ENCODE measurements at places on chromosomes 4 and X.
A peak's percentile ranks its signal among the peaks of the same experiment; 100 is the strongest.

- peaks cover 25% of the 10 kb centered on the region for H3K4me1 ChIP-seq
- no peaks in the 10 kb centered on the region for H3K27me3 ChIP-seq
- H3K27ac ChIP-seq: peak overlapping the region; percentile 98
- peaks cover 6% of the 10 kb centered on the region for H3K36me3 ChIP-seq
- peak overlapping the region; percentile 97 for H3K4me3 ChIP-seq
These were observed 71.0 kb downstream of the AFF1 start for GRCh38 chr4:87005690-87006425.

DNA sequence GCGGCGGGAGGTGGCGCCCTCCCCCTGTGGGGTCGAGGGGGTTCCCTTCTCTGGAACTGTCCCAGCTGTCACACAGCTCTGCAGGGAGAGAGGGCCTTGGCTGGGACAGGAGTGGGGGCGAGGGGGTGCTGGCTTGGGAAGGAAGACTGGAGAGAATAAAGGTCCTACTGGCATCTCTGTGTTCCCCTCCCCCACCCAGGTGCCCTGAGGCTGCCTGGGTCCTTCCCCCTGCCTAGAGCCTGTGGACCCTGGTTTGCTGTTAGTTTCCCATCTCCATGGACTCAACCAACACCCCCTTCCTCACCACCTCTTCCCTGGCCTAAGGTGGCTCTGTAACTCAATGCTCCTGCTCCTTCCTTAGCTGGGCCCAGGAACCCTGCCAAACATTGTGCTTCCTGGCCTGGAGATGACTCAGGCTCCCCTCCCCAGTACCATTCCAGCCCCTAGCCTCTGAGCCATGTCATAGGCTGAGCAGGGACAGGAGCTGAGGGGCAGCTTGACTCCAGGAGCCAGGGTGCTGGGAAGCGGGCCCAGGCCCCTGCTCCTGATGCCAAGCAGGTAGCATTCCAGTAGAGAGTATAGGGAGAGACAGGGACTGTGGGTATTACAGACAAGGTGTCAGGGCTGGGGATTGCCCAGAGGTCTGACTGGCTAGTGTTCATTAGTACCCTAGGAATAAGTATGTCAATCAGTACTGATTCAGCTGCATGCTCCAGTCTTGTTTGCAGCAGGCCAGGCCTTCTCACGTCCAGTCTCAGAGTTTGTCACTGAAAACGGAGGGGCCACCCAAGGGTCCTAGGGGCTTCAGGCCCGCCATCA, 100.7 kb downstream of the EFNB1 start:
- no peak overlapping the region for H3K4me3 ChIP-seq
- H3K36me3 ChIP-seq: no peaks in the 10 kb centered on the region
- H3K27ac ChIP-seq: peak overlapping the region; percentile 30
- H3K4me1 ChIP-seq: peaks cover 3% of the 10 kb centered on the region
- DNase-seq: no peak
- H3K27me3 ChIP-seq: no peaks in the 10 kb centered on the region

DNA sequence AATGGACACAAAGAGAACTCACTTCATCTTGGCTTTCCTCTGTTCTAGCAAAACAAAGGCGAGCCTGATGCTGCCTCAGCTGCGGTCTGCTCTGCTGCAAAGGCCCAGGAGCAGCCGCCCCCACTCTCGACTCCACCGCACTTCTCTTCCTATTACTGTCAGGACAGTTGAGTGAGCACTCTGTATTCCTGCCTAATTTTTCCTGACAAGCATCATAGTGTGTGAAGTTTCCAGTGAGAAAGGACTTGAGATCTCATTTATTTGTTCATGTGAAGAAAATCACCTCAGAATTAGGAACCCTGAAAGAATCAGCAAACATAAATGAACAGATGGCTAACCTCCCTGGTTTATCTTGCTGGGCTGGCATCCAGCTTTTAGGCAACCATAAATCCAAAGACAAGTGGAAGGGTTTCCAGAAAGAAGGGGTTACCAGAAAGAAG, 15.6 kb downstream of the SCARB2 start:
- no peak for DNase-seq
- H3K4me1 ChIP-seq: peaks cover 32% of the 10 kb centered on the region

GRCh38 chrX:131828482-131828881, 194.6 kb upstream of the STK26 start:
- H3K4me3 ChIP-seq: peak overlapping the region; percentile 69
- H3K4me1 ChIP-seq: peaks cover 26% of the 10 kb centered on the region
- no peaks in the 10 kb centered on the region for H3K36me3 ChIP-seq
- no peaks in the 10 kb centered on the region for H3K27me3 ChIP-seq

DNA sequence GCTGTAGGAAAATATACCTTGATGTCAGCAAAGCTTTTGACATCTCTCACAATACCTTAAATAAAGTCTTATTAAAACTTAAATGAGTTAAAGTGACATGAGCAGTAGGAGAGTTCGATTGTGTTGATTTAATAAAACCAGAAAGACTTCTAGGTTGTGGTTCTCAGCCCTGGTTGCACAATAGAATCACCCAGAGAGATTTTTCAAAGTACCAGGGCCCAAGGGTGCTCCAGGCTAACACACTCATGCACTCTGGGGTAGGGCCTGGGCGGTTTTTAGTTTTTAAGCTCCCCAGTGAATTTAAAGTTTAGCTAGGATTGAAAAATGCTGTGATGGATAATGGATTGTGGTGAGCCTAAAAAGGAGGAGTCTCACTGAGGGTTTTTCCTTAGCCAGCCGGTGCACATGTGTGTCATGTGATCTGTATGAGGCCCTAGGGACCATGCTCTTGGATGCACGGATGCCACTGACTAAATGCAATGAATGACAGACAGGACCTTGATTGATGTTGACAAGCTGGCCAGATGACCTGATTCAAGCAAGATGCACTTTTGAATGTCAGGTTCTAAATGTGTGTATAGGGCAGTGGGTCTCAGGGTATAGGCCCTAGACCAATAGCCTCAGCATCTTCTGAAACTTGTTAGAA, 185.0 kb downstream of the PTTG2 start:
- no peak overlapping the region for H3K4me3 ChIP-seq
- DNase-seq: no peak
- no peaks in the 10 kb centered on the region for H3K27me3 ChIP-seq

DNA sequence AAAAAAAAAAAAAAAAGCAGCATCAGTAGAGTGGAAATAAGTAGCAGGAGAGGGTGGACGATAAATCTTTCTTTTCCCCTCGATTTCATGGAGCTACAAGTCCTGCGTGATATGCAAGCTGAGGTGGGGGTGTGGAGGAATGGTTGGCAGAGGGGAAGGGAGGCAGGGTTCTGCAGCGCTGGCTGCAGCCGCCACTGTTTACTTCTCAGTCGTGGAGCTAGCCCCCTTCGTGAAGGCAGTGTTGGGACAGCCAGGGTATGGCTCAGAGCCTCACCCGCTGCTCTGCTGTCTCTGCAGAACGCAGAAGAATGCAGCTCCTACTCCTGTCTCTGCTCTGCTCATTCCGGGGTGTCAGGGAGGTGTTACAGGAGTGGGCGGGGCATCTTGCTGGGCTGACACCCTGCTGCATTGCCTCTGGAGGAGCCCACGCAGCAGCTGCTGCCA, 140.6 kb downstream of the GPM6A start:
- no peak overlapping the region for H3K4me3 ChIP-seq
- H3K27ac ChIP-seq: no peak overlapping the region
- no peaks in the 10 kb centered on the region for H3K4me1 ChIP-seq
- DNase-seq: no peak
- no peaks in the 10 kb centered on the region for H3K36me3 ChIP-seq

GRCh38 chr4:22824091-22824490, 131.4 kb downstream of the GBA3 start:
- no peak for DNase-seq
- H3K4me1 ChIP-seq: no peaks in the 10 kb centered on the region
- peaks cover 2% of the 10 kb centered on the region for H3K27me3 ChIP-seq
- no peaks in the 10 kb centered on the region for H3K36me3 ChIP-seq
- H3K27ac ChIP-seq: no peak overlapping the region

- H3K27me3 ChIP-seq: peaks cover 7% of the 10 kb centered on the region
- H3K4me3 ChIP-seq: no peak overlapping the region
- H3K36me3 ChIP-seq: peaks cover 4% of the 10 kb centered on the region
- H3K4me1 ChIP-seq: peaks cover 9% of the 10 kb centered on the region
- H3K27ac ChIP-seq: no peak overlapping the region
These were observed 4.8 kb upstream of the GAR1 start for GRCh38 chr4:109810552-109811387.

DNA sequence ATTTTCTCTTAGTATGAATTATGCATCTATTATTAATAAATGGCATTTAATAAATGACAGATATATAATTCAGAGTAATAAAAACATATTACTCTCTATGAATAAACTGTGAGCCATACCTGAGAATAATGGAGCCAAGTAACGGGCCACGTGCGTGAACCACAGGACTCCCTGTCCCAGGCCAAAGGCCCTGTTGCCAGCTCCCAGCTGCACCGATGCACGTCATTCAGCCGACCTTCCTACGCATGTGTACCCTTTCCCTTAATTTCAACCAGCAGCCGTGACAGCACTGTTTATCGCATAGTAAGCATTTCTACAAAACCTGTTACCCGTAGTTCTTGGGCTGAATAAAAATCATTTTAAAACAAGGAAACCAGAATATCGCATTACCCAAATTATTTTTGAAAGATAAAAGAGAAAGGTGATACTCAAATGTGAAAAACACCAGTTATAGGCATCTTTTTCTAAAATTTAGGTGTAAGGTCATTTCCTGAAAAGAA, 827.2 kb upstream of the FRG1 start:
- DNase-seq: no peak
- no peak overlapping the region for H3K4me3 ChIP-seq
- H3K27ac ChIP-seq: no peak overlapping the region
- no peaks in the 10 kb centered on the region for H3K4me1 ChIP-seq
- H3K36me3 ChIP-seq: no peaks in the 10 kb centered on the region

DNA sequence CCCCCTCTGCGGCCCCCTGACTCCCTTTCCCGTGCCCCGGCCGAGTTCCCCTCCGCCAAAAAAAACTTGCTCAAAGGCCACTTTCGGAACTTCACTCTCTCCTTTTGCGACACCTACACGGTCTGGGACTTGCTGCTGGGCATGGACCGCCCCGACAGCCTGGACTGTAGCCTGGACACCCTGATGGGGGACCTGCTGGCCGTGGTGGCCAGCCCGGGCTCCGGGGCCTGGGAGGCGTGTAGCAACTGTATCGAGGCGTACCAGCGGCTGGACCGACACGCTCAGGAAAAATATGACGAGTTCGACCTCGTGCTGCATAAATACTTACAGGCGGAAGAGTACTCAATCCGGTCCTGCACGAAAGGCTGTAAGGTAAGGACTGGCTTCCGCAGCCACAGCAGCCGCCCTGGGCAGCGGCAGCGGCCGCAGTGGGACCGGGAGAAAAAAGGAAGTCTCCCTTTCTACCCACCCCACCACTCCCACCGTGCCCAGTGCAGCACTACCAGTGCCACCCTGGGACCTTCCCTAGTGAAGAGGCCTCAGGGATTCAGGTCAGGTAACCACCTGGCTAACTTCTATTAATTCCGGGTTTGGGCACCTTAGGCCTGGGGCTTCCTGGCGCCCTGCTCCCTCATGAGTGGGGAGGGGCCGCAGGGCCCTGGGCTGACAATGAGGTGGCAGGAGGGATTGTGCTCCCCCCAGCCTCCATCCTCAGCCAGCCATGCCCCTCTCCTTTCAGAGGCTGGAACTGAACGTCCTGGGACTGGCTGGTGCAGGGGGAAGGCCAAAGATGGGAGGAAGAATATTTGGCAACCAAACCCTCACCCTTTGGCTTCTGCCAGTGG, 1.9 kb downstream of the NALF2 start:
- H3K4me3 ChIP-seq: peak overlapping the region; percentile 44
- peaks cover 17% of the 10 kb centered on the region for H3K27me3 ChIP-seq
- H3K4me1 ChIP-seq: peaks cover 2% of the 10 kb centered on the region
- no peak overlapping the region for H3K27ac ChIP-seq

DNA sequence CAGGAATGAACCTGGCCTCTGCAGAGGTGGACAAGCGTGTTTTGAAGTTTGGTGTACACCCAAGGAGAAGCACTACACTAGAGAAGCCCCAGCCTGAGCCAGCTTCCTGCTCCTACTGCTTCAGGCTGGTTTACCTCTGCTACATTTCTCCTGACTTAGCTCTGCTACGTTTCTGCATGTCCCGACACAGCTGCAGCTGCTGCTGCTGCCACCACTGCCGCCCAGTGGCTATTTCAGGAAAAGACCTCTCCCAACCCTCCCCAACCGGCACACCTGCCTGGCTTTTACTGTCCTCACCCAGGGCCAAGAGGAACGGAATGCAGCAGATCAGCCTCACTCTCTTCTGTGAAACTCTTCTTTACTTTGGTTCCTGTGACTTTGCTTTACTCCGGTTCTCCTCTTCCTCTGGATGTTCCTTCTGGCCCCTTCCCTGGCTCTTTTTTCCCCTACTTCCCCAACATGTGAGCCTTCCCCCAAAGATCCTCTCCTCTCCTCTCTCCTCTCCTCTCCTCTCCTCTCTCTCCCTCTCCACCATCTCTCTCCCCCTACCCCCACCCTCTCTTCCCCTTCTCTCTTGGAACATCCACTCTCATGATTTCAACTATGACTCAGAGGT, 3.1 kb upstream of the P2RY4 start:
- no peak overlapping the region for H3K4me3 ChIP-seq
- DNase-seq: peak; percentile 36
- no peak overlapping the region for H3K27ac ChIP-seq
- peaks cover 1% of the 10 kb centered on the region for H3K4me1 ChIP-seq

GRCh38 chr4:71415491-71415890, 76.7 kb downstream of the SLC4A4 start:
- H3K27ac ChIP-seq: no peak overlapping the region
- no peaks in the 10 kb centered on the region for H3K4me1 ChIP-seq
- H3K27me3 ChIP-seq: peaks cover 2% of the 10 kb centered on the region

DNA sequence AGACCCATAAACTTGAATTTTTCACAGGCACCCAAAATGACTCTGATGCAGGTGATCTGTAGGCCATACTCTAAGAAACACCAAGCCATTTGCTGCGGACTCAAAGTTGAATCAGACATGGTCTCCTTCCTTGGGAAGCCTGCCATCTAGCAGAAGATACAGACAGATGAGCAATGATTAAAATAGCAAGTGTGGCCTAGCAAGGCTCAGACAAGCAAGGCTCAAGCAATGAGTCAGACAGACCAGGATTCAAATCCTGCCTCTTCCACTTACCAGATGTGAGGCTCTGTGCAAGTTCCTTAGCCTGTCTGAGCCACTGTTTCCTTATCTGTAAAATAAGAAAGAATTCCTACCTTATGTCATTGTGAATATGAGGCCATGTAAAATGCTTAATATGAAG, 2.3 kb downstream of the CCDC149 start:
- H3K27me3 ChIP-seq: peaks cover 34% of the 10 kb centered on the region
- DNase-seq: no peak
- H3K4me3 ChIP-seq: no peak overlapping the region
- no peak overlapping the region for H3K27ac ChIP-seq
- H3K36me3 ChIP-seq: peaks cover 3% of the 10 kb centered on the region

All from activated naive CD8-positive, alpha-beta T cell treated with anti-CD3 and anti-CD28 coated beads, Interleukin-2, amount 10 ng/mL, durations not matched to agents 7 days and 5 days (primary cell).